ENCODE measurements at places on chromosomes 5 and 9.

GRCh38 chr5:174221946-174222345 lies 176.4 kb downstream of the NSG2 start:
- no peak for DNase-seq

DNA sequence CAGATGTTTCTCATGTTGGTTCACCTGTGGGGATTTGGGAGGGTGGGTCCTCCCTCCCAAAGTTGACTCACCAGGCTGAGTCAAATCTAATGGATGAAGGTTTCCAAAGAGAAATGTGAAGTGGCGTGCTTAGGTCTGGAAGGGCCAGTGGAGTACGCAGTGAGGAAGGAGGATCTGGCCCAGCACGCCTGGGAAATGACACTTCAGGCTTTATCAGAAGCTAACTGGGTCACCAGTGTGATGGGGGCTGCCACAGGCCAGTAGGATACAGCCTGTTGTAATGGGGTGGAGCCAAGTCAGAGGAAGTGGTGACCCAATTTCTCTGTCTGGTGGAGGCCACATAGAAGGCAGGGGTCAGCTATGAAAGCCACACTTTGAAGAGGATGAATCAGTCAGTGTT lies 18.0 kb downstream of the POLR1E start:
- no peak for DNase-seq

DNA sequence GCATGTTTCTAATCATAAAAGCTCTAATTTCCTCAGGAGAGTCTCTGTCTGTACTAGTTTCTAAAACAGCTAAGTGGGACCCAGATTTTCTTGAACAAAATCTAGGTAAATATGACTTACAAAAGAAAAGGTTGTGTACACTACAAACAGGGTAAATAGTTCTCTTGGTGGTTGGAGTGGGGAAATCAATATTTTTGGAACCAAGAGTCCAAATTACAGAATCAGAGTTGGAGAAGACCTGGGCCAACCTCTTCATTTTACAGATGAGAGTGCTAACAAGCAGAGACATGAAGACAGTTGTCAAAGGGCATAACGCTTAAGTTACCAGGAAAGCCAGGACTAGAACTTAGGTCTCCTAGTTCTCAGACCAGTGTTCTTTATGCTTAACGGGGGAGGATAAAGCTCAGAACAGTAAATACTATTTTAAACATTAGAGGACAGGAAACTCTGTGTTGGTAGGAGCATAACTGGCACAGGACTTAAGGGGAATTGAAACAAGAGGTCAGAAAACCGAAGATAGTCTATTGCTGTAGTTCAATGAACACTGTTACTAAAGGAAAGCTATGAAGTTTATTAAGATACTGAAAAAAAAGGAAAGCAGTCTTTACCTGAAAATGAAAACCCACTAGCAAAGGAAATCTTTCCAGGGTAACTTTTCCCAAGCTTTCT lies 9.3 kb upstream of the GOLGA1 start:
- no peak for DNase-seq

GRCh38 chr5:81852291-81853029 lies 101.6 kb upstream of the SSBP2 start:
- DNase-seq, result peak; percentile 25

- DNase-seq, result no peak
These were observed 16.1 kb downstream of the ARPC5L start for GRCh38 chr9:124878021-124878420.

DNA sequence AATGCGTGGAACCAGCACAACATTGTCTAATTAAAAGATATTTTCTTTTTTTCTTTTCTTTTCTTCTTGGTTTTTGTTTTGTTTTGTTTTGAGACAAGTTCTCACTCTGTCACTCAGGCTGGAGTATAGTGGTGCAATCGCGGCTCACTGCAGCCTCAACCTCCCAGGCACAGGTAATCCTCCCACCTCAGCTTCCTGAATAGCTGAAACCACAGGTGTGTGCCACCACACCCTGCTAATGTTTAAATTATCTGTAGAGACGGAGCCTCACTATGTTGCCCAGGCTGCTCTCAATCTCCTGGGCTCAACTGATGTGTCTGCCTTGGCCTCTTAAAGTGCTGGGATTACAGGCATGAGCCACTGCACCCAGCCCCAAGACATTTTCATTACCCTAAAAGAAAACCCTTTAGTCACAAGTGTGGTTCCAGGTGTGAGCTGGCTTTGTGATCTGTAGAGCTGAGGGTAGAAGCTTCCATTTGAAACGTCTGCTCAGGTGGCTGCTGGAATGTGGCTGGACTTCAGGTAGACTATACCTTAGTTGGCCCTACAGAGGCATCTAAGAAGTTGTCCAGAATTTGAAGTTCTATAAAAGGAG lies 19.1 kb upstream of the NEK6 start:
- DNase-seq, result no peak

DNA sequence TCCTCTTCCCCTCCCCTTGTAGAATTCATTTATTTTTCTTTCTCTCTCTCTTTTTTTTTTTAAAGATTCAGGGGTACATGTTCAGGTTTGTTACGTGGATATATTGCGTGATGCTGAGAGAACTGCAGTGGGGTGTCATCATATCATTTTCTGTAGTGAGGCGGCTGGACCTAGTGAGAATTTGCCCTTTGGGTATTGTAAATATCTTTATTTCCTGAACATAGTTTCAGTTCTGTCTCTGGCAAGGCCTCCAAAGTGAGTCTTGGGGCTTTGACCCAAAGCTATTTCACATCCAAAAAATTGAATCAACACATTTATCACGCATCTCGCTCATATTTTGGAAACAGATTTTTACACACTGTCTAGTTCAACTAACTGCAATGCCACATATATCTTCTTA lies 25.4 kb upstream of the MYOT start:
- no peak for DNase-seq

DNA sequence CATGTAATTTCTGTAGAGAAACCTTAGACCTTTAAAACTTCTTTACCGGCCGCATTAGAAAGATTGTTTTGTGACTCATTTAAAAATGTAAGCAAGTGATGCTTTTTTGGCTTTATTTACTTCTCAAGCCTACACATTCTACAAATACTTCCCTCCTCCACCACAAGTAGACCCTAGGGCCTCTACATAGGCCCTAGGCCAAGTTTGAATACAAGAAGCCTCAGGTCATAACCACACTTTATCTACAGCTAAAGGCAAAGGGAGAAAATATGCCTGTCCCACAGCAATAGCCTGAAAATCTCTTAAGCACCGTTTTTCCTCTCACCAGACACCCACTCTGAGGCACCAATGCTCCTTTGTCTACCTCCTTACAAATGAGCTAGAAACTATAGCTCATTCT lies 53.9 kb downstream of the CSNK1A1 start:
- DNase-seq, result no peak

GRCh38 chr5:124519396-124519795 lies 227.0 kb downstream of the ZNF608 start:
- no peak for DNase-seq

GRCh38 chr5:56685503-56686217 lies 129.7 kb upstream of the MAP3K1 start:
- no peak for DNase-seq

DNA sequence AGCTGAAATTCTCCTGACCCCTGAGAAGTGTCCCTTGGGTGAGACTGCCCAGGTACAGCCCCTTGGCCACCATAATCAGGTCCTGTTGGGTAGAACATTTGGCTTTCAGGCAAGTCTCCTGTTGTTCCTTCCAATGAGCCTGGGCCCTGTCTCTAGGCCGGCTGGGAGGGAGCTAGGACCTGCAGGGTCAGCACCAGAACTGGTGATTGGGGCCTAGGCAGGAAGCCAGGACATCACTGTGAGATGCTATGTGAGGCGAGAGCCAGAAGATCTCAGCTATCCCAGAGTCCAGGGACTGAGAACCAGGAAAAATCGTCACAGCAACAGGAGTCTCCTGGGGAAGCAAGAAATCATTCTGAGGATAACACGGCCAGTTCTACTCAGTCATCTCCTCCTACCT lies 51.5 kb downstream of the PCDH1 start:
- no peak for DNase-seq

DNA sequence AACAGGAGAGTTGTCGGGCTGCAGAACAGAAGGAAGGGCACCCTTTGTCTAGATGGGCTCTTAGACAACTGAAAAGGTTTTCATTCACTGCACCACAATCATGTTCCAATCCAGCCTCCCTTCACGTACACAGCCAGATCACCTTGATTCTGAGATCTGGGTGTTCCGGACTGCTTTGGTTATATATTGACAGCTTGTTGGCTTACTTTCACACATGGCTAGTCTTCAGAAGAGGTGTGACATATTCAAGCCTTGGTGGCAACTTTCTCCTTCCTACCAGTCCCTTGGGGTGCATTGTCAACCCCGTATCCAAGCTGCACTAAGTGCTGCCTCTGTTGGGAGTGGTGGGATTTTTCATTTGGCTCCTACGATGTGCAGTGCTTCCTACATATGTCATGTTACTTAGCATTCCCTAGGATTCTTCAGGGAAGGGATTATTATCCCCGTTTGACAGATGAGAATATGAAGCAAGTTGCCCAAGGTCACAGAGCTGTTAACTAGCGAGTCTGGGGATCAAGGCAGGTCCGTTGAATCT lies 100.6 kb downstream of the LIFR start:
- DNase-seq, result no peak

GRCh38 chr9:119941091-119941490 lies 571.9 kb upstream of the BRINP1 start:
- no peak for DNase-seq

DNA sequence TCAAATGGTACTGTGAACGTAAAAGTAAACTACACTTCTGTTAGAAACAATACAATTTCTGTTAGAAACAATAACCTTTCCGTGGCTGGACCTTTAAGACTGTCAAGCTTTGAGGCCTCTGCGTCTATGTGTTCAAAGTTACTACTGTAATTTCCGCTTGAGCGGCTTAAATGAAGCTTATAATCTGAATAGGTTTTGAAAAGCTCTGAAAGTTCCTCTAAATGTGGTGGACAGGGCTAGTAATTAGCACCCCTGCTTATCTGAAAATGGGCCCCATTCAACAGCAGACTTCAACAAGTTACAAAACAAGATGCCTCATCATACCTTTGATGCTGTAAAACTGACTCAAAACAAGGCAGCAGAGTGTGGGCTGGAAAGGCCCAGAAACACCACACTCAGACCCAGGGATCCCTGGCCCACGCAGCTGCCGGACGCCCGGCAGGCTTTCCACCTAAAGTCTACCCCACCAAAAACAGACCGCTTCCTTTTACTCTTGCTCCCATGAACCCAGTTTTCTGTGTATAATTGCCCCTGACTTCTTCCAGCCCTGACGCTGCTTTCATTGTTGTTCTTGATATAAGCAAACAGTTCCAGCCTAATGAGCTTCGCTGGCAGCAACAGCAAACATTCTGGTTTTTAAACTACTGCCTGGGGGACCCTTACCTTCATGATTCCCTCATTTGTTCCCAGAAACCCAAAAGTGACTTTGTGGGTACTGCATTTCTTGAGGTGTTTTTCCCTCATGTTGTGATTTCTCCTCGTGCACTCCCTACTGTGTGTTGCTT lies 66.7 kb downstream of the TLE1 start:
- no peak for DNase-seq
